ENCODE measurements at places on chromosomes 12 and 14.

- DNase-seq, result no peak
Measured at GRCh38 chr14:101103321-101103901, 199.9 kb upstream of the RTL1 start.

GRCh38 chr12:99135376-99135775 lies 490.3 kb downstream of the APAF1 start:
- DNase-seq, result no peak

DNA sequence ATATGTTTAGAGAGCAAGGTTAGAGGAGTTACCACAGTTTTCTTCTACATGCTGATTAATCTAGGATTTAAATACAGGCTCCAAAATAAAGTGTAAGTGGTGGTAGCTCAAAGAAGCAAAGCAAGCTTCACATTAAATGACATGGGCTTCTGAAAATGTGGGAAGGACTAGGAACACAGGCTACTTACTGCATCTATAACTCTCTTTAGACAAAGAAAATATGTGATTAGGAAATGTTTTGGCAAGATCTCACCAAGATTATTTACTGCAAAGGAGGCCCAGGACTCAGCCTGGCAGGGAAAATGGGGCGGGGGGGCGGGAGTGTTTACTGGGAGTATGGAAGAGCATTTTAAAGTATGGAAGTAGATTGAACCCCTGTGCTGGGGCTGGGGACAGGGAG lies 39.4 kb downstream of the ETV6 start:
- DNase-seq, result peak; percentile 74

GRCh38 chr14:50792051-50792477 lies 38.9 kb downstream of the NIN start:
- no peak for DNase-seq

DNA sequence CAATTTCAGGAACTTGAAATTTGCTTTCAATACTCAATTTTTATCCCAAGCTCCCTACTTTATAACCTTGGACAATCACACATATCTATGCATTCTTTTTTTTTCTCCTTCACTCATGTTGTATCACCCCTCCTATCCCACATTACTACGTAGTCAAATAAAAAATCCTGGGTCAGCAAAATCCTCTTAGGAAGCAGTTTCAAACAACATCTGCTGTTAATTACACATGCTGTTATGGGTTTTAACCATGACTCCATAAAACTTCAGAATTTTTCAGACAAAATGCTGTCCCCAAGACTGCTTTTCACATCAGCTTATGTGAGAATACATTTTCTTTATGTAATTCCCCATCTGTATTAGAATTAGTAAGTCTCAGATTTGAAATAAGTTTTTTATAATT lies 61.7 kb downstream of the LRFN5 start:
- peak; percentile 27 for DNase-seq

GRCh38 chr14:72920008-72920407 lies 6.3 kb upstream of the DCAF4 start:
- DNase-seq, result no peak

- no peak for DNase-seq
Measured at GRCh38 chr14:21275261-21275858, 4.5 kb upstream of the RPGRIP1 start.

DNA sequence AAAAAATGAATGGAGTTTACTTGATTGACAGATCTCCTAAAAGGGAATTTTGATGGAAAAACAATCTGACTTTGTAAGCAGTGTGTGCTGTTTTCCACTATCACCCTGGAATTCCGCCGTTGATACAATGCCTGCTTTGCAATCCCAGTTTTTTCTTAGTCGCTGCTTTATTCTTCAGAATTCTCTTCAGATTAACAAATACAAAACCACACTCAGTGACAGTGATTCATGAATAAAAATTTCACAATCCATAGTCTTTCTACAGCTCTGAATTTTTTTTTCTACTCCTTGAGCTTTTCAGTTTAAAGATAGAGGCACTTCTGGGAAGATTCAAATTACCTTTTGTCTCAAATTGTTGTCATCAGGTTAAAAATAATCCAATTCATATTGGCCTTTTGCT lies 44.6 kb upstream of the KITLG start:
- DNase-seq, result peak; percentile 74

- DNase-seq, result no peak
Measured at GRCh38 chr12:121099779-121100178, 32.9 kb upstream of the P2RX7 start.

DNA sequence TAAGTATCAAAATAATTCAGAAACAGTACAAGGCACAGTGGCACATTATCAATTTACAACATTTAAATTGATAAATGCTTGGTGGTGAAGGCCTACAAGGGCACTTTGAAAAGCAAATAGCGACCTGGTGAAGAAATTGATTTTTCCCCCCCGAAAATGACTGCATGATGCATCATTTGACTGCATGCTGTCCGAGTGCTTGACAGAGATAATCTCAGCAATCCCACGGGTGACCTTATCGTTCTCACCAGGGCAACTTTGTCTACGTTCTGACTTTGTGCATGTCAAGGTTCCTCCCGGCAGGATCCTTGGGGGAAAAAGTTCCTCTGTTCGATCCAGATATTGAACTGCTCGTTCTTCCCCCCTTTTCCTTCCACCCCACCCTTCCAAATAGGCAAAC lies 384.8 kb downstream of the EGLN3 start:
- DNase-seq, result no peak

GRCh38 chr12:48924617-48925303 lies 532 bp downstream of the FKBP11 start:
- peak; percentile 17 for DNase-seq

GRCh38 chr12:10241290-10241689 lies 28.6 kb downstream of the GABARAPL1 start:
- DNase-seq, result no peak

- no peak for DNase-seq
Measured at GRCh38 chr14:105091054-105091516, 25.9 kb upstream of the GPR132 start.

DNA sequence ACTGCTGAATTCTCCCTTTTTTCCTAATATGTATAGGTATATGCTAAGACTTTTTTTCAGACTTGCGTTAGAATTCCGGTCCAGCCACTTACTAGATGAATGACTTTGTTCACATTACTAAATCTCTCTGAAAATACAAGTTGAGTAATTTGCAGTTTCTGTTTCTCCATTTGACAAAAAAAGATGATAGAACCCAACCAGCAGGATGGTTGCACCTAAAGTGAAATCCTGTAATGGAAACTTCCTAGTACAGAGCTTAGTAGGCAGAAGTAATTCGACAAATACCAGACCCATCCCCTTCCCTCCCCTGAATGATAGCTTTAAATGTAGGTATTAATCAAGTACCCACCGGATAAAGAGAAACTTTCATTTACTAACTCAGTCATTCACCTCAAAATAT lies 113.6 kb upstream of the RAP1B start:
- DNase-seq, result no peak

GRCh38 chr12:112140728-112141127 lies 15.4 kb downstream of the TRAFD1 start:
- DNase-seq, result no peak

GRCh38 chr12:93738199-93739058 lies 61.3 kb downstream of the CRADD start:
- DNase-seq, result no peak

GRCh38 chr14:62015945-62016344 lies 253.7 kb downstream of the SNAPC1 start:
- no peak for DNase-seq

DNA sequence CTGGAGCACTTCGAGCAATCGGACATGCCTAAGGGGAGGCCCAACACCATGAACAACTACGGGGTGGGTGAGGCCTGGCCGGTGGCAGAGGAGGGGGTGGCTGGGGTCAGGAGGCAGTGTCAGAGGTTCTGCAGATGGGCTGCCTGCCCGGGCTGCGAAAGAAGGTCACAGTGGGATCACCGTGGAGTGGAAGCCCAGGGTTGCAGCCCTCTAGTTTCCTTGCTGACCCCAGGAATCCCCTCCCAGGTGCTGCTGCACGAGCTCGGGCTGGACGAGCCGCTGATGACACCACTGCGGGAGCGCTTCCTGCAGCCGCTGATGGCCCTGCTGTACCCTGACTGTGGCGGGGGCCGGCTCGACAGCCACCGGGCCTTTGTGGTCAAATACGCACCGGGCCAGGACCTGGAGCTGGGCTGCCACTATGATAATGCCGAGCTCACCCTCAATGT lies 1.9 kb upstream of the ARL6IP4 start:
- no peak for DNase-seq

- no peak for DNase-seq
Measured at GRCh38 chr12:129727100-129727499, 176.7 kb downstream of the TMEM132D start.

DNA sequence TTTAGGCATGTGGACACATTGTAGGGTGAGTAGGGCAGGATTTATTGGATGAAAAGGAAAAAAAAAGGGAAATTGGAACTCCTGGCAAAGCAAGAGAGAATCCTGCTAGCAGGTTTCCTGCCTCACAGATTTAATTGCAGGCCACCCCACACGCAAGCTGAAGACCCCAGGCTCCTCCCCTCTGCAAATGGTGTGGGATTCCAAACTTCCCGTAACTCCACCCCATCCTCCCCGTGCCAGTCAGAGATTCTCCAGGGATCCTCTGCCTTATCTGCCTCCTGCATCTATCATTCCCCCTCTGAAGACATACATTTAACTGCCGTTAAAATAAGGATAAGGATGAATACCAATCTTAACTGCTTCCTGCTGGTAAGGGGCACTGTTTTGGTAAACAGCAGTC lies 249.8 kb upstream of the GARIN2 start:
- no peak for DNase-seq

GRCh38 chr12:52686063-52686462 lies 5.9 kb upstream of the KRT1 start:
- no peak for DNase-seq

DNA sequence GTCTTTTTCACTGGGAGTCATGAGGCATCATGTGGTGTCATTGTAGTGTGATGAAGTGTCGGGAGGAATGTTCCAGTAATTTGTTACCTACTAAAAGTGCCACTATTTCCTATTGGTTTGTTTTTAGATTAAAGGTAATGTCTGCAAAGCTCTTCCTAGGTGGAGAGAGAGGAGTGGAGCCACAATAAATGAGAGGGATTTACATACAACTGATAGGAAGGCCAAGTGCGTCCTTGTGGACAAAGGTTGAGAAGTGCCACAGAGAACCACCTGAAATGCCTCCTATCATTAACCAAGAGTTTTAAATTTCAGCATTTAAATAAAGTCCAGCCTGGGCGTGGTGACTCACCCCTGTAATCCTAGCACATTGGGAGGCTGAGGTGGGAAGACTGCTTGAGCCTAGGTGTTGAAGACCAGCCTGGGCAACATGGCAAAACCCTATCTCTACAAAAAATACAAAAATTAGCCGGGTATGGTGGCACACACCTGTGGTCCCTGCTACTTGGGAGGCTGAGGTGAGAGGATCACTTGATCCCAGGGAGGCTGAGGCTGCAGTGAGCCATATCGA lies 2.5 kb upstream of the SNX6 start:
- DNase-seq, result no peak

DNA sequence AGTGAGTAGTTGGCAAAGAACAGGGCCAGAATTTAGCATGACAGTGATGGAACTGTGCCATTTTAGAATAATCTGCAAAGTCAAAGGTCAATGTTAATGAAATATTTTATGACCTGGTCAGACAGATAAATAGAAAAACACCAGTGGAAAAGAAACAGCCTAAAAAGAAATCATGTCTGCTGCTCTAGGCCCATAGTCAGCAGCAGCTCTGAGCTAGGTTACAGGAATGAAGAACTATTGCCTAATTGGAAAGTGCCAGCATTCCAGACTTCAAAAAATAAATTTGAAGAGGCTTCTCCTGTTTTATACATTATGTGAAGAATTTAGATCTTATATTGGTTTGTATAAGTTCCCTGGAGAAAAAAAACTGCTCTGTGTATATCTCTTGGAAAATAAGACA lies 9.8 kb downstream of the NPC2 start:
- peak; percentile 25 for DNase-seq

GRCh38 chr14:51735851-51736250 lies 84.1 kb downstream of the FRMD6 start:
- no peak for DNase-seq

DNA sequence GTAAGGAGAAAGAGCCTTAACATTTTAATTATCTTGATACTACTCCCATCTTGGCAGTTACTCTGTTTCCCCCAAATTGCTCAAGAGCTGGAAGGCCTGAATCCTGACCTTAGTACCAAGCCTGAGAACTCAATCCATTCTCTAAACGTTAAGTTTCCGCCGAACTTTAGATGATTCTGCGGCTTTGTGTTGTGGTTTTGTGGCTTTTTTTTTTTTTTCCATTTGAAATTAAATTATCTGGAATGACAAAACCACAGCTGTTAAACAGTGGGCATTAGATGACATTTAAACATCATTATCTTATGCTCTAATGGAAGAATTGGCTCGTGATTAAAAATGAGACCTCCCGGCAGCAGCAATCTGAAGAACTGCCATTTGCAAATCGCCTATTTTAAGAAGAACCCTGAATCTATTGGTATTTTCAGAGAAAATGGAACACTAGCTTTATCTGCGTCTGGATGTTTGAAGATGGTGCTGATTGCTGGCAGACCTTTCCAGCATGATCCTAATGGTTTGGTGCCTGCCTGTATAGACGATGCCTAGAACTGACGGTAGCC lies 38.4 kb downstream of the TMEM132C start:
- DNase-seq, result no peak

DNA sequence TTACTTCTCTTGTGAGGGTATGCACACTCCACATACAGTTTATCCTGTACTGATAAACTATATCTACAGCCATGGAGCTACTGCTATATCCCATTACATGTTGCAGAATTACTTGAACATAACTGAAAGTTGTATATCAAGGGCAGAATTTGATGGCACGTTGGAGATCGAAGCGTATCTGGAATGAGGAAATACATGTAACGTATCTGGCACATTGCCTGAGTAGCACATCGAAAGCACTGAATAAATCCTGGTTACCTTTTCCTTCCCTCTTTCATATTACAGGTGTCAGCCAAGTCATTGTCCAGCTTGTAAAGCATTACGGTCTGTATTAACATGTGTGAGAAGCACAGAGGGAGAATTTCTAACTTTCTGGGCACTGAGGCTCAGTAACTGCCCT lies 42.1 kb upstream of the LIN7A start:
- no peak for DNase-seq

DNA sequence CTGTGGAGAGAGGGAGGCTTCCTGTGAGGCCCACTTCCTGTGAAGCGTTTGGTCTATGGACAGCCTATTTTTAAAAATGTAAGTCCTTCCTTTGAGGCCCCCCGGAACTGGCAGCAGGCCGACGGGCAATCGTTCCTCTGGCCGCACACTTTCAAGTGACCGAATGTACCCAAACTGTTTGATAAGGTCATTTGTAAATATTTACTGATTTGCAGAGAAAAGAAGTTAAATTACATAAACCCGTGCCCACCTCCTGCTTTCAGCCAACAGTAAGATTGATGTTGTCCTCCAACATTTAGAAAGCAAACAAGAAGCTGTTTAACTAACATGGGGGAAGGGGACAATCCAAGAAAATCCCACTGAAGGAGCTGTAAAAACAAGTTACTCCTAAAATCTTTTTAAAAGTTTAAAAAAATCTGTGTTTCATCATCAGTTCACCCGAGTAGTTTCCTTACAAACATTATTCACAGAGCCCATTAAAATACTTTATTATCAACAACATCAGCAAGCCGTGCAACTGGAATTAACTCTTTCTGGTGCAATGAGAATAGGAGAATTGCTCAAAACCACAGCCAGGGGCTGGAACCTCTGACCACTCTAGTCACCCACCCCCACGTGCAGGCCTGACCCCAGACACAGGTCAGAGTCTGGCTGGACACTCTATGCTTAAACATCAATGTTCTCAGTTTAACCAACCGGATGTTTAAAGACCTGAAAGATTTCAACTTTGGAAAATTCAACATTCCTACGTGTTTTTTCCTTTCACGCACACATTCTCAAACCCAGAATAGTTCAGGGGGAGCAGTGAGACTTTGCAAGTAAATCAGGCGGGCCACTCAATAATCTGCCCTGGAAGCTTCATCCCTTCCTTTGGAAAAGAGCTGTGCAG lies 65.3 kb downstream of the FOXN3 start:
- no peak for DNase-seq

Measured in fibroblast of gingiva (primary cell).